ENCODE measurements at places on chromosomes 13 and 19. TPM values are rescaled to one million over a fixed set of nuclear protein-coding genes. Genes with fewer than 3 reads are reported as not detected.

Gene SYNE4
- polyA plus RNA-seq, result 1.0 TPM

DNA sequence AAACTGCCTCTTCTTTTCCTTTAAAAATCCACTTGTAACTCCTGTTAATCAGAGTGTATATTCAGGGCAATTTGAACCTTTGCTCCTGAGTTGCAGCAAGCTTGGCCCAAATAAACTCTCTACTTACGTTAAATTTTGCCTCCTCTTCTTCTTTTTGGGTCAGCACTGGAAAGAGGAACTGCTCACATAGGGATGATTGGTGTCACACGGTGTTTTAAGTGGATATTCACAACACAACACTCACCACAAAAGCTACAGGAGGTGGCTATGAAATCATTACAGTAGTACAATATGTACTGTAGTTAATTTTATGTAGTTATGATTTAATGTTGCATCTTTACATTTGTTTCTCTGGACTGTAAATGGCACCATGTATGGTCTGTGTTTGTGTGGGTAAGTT, 96.8 kb upstream of the DOCK9 start:
- DNase-seq, result no peak

- no peak for DNase-seq
Measured at GRCh38 chr19:28586474-28586873, 626.5 kb downstream of the UQCRFS1 start.

DNA sequence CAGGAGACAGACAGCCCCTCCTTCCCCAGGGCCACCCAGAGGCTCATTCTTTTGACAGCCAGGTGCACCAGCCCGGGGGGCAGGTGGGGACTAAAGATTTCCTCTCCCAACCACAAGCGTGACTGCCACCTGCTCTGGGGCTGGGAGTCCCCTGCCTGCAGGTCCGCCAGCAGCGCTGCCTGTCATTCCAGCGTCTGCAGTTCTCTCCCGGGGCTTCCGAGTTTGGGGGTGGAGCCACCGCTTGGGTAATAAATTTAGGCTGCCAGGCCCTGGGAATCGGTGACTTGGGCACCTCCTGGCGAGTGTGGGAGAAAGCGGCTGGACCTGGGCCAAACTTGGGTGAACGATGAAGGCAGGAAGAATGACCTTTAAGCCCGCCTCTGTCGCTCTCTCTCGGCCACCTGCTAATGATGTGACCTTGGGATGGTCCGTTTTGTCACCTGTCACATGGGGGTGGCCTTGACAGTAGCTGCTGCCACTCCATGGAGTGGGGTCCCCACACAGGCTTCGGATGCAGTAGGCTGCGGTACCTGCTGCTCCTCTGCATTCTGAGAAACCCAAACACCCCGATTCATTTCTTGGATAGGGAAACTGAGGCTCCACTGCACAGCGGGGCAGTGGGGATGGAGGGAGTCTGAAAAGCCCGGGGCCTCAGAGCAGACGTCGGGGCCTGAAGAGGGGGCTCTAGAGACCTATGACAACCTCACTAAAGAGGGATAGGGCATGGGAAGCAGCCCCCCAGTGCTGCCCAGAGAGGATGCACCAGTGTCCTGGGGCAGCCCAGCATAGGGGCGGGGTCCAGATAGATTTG, 12.8 kb downstream of the FUT6 start:
- no peak for DNase-seq

- no peak for DNase-seq
Measured at GRCh38 chr19:7063339-7063738, 4.9 kb upstream of the MBD3L3 start.

All from muscle of back (tissue), 13 donors.